ENCODE measurements at places on chromosomes 5 and 9.
A peak's percentile ranks its signal among the peaks of the same experiment; 100 is the strongest.

GRCh38 chr5:169197343-169197742 is 103.6 kb downstream of the SLIT3 start:
- no peak for DNase-seq

DNA sequence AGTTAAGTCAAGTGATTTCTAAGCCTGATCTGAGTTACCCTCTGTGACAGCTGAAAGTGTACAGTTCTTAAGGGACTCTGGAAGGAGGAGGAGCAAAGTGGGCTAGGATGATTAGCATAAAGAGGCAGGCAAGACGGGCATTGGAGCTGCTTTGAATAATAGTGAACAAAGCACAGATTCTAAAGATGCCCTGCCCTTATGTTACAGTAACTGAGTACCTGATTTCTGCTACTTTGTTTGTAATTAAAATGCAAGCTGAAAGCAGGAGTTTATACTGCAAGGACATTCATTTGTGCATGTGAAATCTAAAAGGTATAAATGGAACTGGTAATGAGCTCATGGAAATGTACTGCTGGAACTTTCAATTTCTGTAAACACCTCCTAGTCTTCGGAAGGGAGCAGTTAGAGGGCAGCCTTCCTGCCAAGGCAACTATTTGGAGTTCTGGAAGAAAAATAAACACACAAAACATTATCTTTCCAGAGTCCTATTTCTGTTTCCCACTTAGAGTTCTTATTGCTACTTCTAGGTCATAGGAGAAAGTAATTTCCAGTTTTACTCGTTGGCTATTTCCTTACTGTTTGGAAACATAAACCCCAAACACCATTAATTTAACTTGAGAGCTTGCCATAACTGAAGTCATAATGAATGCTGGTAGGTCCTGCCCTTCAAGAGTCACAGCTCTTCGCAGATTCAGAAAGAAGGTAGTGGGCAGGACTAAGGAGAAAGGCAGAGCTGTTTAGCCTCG is at the start of gene RANBP3L:
RANBP3L (minus strand) TSS at position 45 of the 746 bp plus-strand sequence. CDS start 486 bp downstream, outside the sequence.
- no peak for DNase-seq

GRCh38 chr5:173547579-173547978 is 68.9 kb downstream of the BOD1 start:
- DNase-seq: no peak

DNA sequence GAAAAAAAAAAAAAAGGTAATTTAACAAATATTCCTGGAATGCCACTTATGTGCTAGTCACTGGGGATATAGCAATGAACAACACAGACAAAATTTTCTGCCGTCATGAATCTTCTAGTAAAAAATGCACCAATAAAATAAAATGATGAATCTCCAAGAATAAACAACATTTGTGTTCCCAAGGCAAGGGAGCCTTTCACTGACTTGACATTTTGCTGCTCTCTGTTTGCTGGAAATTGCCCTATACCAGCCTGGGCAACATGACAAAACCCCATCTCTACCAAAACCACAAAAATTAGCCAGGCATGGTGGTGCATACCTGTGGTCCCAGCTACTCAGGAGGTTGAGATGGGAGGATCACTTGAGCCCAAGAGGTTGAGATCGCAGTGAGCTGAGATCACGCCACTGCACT is 64.5 kb upstream of the ERBIN start:
- no peak for DNase-seq

DNA sequence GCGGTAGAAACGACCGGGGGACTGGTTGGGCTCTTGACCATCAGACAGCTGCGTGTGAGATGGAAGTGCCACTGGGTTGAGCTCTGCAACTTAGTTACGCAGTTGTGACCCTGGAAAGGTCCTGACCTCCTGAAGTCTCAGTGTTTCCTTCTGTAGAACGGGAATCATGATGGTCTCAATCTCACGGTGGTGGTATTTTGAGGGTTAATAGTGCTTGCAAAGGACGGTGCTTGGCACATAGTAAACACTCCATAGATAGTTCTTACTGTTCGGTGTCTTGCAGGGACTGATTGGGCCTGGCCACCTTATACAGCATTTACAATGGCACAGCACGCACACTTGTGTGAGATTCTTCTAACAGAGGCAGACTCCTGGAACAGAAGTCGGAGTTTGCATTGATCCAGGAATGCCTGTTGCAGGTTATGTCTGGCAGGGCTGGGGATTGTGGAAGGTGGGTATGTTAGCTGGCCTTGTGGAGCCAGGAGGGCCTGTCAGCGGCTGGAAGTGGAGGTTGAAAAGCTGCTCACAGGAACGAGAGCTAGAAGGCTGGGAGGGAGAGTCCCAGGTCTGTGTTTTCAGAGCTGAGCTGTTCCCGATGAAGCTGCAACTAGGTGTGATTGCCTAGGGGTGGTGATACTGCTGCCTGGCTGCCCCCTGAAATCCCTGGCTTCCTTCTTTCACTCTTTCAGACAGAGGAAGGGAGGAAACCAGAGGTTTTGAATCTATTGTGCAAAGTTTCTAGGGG is 962 bp upstream of the TXN start:
- peak; percentile 28 for DNase-seq

DNA sequence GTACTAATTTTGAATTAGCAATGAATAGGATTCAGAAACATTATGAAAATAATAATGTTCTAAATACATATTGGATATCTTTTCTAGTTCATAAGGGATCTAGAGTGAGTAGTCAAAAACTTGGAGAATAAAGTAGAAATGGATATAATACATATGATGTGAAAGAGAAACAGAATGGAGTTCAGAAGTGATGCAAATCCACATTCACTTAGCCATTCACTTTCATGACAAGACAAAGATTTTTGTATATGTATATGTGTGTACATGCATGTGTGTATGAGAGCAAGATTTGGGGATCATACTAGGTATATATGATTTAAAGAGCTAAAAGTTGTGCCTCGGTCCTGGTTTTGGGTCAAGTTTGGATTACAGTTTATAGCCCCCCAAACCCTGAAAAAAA is 34.1 kb downstream of the TMEM252 start:
- no peak for DNase-seq

- DNase-seq: no peak
Observed at GRCh38 chr5:146640285-146640896, 124.4 kb upstream of the GPR151 start.

GRCh38 chr5:129687941-129688340 is 60.0 kb upstream of the MINAR2 start:
- DNase-seq: no peak

GRCh38 chr9:5042661-5043178 is 57.6 kb downstream of the JAK2 start:
- DNase-seq: no peak

GRCh38 chr9:19155106-19155935 is 28.0 kb upstream of the PLIN2 start:
- DNase-seq: no peak

DNA sequence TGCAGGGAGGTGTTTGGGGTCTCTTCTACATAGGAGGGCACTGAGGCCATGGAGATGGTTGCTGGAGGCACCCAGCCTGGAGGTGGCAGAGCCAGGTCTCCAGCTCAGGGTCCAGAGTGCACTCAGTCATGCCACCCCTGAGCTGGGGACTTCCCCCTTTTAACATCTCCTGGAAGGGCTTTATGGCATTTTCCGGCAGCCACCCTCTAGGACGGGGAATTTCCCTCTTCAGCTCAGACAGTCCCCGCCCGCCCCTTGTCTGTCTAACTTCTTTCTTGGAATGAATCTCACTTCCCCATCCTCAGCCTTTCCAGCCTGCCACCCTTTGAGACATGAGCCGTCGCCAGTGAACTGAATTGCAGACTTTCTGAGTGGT is 49.9 kb downstream of the COL15A1 start:
- peak; percentile 59 for DNase-seq

- DNase-seq: no peak
Observed at GRCh38 chr5:100889165-100889743, 13.8 kb downstream of the ST8SIA4 start.

GRCh38 chr5:168422431-168422830 is 63.8 kb upstream of the RARS1 start:
- no peak for DNase-seq

DNA sequence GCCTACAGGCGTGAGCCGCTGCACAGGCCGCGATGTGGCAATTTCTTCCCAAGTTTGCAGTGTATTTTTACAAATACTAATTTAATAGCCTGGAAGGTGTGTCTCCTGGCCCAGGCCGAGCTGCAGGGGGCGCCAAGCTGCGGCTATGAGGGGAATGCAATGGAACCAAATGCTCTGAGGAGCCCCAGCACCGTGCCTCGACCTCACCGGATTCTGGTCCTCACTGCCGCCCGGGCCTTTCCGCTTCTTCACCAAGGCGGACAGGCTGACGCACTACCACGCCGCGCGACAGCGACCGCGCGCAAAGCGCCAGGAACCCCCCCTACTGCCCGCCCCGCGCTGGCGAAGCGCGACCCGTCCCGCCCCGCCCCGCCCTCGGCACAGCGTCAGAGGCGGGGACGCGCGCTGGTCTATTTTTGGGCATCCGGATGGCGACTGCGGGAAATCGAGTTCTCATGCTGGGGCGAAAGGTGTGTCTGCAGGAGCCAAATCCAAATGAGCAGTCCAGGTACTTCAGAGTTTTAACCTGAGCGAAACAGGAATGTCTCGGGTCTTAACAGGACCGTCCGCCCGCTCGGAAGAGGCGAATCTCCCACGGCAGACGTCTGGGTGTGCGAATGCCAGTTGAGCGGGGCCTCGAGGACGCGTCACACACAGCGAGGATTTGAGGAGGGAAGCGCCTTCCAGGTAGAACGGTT is 31.7 kb upstream of the PRXL2C start:
- peak; percentile 77 for DNase-seq

GRCh38 chr9:761176-761792 is 80.2 kb upstream of the DMRT1 start:
- no peak for DNase-seq

DNA sequence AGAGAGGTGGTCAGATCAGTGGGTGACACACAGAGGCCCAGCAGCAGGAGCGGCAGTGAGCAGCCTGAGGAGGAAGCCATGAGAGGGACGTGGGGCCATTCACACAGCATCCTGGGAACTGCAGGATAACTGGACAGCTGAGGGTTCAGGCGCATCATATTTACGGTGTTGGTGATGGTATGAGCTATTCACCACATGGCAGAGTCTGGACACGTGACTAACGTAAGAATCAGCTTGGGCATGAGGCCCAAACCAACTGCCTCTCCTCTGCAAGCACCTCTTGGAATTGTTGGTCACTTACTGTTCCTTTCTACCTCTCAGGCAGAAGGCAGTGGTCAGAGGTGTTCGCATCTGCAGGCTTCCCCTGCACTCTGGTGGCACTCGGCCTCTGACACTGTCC is 141.1 kb downstream of the ENTREP1 start:
- no peak for DNase-seq

DNA sequence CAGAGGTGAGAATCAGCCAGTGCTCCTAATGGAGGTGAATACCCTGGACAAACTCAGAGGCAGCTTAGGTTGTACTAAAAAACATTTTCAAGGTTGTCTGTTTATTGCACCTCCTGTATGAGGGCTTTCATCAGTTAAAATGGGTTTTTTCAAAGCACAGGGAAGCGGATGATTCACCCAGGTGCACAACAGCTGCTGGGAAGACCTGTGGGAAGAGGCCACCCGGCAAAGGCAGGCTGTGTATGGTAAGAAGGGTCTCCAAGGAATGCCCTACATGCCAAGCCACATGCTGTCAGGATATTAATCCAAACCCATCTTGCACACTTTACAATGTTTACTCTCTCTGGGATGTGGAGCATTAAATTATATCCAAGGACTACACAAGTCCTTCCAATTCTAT is 14.7 kb downstream of the SIL1 start:
- DNase-seq: no peak

GRCh38 chr5:101904736-101905135 is 391.3 kb downstream of the SLCO4C1 start:
- no peak for DNase-seq

- no peak for DNase-seq
Observed at GRCh38 chr9:86846656-86847055, 100.7 kb downstream of the GAS1 start.

DNA sequence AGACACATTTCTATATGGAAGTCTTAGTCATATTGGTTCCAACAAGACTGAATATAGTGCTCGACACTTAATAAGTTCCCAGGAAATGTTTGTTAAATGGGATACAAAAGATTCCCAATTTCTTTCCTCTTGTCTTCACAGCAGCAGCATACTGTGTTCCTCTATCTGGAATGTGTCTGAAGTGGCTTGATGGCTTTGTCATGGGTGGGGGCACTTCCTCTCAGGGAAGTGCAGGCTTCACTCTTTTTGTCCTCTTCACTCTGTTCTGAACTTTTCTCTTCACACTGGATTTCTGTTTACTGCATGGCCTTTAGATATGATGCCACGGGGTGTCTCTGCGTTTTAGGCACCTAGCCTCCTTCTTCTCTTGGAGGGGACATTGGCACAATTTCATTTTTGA is 127.7 kb upstream of the C9orf72 start:
- DNase-seq: no peak

DNA sequence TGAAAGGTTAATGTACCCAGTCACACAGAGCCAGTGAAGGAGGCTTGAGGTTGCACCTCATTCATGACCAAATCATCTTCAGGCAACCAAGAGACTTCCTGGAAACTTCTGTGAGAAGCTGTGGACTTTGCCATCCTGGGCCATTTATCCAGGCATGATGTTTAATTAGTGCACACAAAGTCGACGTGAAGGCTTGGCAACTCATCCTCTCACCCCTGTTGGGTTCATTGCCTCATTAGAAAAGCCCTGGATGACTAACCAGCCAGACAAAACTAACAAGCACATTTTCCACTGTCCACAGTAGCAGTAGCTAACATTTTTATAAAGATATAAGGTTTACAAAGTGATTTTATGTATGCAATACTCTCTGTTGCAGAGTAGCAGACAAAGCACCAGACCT is 65.7 kb upstream of the ZNF462 start:
- no peak for DNase-seq

GRCh38 chr9:79809931-79810330 is 238.2 kb downstream of the TLE4 start:
- DNase-seq: no peak
